ENCODE measurements at places on chromosomes 5 and 9.

DNA sequence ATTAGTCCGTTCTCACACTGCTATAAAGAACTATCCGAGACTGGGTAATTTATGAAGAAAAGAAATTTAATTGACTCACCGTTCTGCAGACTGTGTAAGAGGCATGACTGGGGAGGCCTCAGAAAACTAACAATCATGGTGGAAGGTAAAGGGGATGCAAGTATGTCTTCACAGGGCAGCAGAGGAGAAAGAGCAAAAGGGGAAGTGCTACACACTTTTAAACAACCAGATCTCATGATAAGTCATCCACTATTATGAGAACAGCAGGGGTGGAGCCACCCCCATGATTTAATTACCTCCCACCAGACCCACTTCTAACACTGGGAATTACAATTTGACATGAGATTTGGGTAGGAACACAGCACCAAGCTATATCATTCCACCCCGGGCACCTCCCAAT lies 26.6 kb downstream of the FST start:
- no peak for DNase-seq

GRCh38 chr9:2015581-2016407 lies 647 bp downstream of the SMARCA2 start:
- peak; percentile 24 for DNase-seq

DNA sequence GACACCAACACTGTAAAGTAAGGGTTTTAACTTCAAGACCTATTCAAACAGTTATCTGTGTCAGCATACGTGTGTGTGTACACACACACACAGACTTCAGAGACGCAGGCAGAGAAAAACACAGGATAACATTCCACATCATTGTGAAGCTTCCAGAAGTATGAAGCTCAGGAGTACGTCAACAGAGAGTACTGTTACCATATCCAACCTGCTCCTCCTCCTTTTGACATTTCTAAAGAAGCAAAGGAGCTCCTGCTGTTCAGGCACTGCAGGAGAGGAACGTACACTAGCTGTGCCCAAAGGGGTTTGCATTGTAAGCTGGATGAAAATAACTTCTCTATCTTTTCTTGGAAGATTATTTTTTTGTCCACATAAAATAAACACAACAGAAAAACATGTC lies 180.7 kb downstream of the MEF2C start:
- DNase-seq, result no peak

DNA sequence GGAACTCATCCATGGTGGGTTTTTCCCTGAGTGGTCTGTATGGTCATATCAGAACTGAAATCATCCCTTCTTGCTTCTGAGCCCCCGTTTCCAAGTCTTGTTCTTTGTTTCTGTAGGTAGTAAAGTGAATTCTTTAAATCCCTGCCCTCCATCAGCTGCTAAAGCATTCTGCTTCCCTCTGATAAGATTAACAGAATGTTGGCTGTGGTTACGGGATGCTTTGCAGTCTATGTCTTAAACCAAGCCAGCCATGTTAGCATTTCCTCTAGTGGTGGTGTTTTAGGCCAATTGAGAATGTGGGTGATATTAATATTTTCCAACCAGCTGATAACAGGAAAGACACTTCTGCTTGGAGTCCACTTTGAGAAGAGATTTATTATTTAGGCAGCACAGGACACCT lies 22.0 kb upstream of the KCNIP1 start:
- DNase-seq, result no peak

GRCh38 chr9:124949387-124949786 lies 8.5 kb upstream of the GOLGA1 start:
- no peak for DNase-seq

DNA sequence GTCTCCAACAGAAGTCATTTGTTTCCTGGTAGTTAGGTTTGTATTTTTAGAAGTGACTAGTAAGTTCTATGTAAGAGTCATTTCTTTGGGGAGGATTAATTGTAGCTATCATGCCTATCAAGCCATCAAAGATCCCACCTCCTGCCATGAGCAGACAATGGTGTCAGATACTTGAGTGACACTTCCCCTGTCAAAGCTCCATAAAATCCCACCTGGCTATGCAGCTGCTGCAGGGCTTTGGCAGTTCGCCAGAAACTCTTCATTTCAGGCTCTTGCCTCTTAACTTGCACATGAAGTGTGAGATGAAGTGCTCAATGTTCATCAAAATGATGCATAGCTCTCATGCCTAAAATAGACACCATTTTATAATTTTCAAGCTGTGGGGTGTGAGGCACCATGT lies 312.1 kb downstream of the CDH12 start:
- no peak for DNase-seq

GRCh38 chr5:73292816-73293459 lies 119.9 kb downstream of the TMEM174 start:
- DNase-seq, result no peak
